Epithelial cell of proximal tubule (primary cell): ENCODE measurements at places on chromosomes 11 and 22.

DNA sequence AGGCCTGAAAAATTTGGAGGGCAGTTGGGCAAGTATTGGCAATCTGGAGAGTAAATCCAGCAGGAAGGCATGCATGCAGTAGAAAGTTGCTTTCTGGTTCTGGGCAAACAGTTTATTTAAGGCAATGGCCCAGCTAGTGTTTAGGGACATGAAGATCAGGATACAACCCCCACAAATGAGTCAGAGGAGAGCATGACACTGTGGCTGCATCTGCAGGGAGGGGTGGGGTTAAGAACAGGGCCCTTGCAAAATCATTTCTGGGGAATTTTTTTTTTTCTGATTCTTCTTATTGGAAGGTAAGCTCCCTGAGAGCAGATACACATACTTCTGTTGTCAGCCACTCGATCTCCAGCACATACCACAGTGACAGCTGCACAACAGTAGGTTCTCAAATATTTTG lies 61.1 kb downstream of the FDX1 start:
- peak; percentile 15 for DNase-seq

DNA sequence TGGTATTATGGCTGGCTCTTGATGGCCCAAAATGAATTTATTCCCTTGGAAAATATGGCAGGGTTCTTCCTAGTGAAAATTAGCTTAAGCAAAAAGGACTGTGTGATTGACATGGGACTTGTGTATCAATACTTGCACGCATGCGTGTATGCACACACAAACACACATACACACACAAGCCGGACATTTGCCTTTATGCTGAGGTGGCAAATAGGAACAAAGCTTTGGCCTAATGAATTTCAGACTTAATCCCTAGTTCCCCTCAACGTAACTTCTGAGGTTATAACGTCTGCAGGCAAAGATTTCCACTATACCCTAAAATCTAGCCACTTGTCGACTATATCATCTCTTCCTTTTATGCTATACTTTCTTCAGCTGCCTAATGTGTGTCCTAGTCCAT lies 2.9 kb upstream of the OR52I2 start:
- DNase-seq = no peak

- no peak for DNase-seq
These were observed 196.9 kb upstream of the SEZ6L start for GRCh38 chr22:25972397-25972796.

- DNase-seq = no peak
These were observed 112.2 kb upstream of the B3GAT1 start for GRCh38 chr11:134524201-134524600.

DNA sequence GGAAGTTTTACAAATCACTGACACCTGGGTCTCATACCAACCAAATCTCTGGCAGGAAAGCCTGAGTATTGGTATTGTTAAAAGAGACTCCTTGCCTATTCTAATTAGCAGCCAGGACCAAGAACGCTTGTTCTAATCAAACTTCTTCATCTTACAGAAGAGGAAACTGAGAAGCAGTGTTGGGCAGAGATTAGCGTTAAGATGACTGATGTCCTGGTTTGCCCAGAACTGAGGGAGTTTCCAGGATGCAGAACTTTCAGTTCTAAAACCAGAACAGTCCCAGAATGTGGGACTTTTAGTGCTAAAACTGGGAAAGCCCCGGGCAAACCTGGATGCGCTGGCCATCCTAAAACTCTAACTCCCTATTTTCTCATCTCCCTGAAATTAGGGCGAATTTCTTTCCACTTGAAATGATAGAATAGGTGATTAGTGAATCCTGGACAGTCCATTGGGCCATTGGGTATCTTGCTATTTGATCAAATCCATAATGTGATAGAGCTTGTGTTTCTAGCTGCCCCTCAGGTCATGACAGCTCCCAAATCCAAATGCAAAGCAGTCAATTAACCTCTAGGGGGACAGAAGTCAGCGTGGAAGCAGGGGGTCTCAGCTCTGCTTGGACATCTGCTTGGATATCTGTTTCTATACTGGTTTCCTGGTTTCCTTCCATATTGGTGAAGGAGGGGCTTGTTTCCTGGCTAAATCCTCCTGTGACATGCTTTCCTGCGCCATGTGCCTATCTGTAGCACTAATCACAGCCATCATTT lies 16.0 kb upstream of the TMPRSS13 start:
- no peak for DNase-seq

DNA sequence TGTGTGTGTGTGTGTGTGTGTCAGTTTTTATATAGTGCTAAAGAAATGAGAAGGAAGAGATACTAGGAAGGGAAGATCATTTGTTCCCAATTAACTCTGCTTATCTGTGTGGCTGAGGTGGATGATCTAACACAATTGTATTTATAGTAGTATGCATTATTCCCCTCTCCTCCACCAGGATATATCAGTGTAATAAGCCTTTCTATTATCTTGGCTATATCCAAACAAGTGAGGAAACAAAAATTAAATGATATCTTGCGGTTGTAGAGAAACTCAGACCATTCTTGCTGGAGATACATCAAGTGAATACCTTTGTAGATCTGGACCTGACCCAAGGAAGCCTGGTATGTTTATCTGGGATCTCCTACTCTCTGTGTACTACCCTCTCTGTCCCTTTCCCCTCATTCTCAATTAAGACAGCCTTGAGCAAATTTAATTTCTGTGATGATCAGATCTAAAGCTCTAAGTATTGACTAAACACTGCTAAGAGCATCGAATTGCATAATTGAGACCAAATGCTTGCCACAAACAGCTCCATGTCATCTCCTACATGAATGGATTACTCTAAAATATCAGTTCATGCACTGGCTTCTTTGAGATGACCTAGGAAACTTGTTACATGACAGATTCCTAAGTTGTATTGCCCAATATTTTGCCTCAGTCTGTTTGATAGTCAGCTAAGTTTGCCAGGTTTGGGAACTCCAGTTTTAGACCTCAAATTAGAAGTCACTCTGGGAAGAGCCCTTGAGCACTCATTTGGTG lies 185.3 kb upstream of the CTSC start:
- no peak for DNase-seq

GRCh38 chr22:41398921-41399320 lies 17.2 kb downstream of the TEF start:
- no peak for DNase-seq

- DNase-seq = no peak
These were observed 22.7 kb downstream of the NAV2 start for GRCh38 chr11:19735157-19735908.

DNA sequence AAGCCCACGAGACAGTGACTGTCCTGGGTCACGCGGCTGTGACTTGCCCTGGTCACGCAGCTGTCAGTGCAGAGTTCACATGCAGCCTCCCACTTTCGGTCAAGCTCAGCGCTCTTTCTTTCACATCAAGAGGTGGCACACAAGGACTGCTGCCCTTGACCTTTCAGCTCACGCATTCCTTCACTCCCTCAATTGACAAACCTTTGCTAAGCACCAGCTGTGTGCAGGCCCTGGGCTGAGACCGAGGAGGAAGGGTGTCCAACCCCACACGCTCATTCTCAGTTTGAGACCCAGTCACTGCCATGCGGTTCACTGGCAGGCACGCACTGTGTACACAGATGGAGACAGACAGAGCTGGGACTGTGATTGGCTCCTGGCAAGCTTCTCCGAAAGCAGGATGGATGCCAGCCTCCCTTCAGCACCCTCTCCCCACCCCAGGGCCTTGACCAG lies 70.3 kb downstream of the SCUBE1 start:
- no peak for DNase-seq

GRCh38 chr11:7281809-7282208 lies 30.1 kb downstream of the SYT9 start:
- DNase-seq = no peak

DNA sequence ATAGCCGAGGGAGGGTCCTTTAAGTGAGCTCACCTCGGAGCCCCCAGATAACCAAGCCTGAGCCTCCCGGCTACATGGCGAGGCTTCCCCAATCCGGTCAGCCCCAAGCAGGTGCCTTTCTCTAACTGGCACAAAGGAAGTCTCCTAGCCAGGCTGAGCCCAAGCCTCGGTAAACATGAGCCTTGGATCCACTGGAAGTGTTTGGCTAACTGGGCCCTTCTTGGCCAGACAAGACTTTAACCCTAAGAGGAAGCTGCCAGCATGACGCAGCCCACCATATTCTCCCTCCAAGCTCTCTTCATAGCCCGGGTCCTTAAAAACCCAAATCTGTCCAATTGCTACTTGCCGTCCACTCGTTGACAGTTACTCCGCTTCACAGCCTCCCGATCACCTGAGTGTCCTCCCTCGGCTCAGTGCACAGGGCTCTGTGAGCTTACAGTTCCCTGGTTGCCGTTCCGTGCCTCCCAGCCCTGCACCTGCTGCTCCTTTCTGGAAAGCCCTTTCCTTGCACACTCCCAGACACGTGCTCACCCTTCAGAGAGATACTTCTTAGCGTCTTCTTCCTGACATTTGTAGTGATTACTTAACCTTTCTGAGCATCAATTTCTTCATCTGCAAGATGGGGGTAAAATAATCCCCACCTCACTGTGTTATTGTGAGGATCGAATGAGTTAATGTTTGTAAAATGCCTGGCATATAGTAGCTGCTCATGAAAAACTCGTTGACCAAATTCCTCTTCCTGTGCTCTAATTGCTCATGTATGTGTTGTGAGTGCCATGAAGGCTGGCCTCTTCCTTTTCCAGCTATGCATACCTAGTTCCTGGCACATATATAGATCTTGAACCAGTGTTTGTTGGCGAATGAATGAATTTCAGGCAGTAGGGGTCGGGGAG lies 25.6 kb downstream of the TXN2 start:
- DNase-seq = no peak

DNA sequence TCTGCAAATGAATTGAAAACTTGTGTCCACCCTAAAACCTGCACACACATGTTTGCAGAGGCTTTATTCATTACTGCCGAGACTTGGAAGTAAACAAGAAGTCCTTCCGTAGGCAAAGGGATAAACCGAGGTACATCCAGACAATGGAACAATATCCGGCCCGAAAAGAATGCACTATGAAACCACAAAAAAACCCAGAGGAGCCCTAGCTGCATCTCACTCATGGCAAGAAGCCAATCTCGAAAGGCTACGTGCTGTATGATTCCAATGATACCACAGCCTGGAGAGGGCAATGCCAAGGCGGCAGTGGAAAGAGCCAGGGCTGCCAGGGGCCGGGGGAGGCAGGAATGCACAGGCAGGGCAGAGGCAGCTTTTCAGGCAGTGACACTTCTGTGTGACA lies 3.2 kb upstream of the MRPL23 start:
- no peak for DNase-seq

DNA sequence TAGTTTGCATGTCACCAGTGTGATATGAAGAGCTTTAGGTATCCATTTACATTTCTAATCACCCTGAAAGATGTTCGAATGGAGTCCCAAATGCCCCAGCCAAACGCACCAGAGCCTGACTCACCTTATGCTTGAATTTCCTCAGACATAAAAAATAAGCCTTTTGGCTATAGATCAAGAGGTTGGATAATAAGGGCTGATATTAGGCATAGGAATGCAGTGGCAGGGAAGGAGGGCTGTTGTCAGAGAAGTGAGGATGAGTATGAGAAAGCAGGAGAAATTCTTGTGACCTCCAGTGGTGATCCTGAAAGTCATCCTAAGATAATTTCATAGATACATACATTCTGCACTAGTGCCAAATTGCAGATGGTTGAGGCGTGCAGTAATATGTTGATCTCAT lies 264.6 kb downstream of the NELL1 start:
- no peak for DNase-seq

DNA sequence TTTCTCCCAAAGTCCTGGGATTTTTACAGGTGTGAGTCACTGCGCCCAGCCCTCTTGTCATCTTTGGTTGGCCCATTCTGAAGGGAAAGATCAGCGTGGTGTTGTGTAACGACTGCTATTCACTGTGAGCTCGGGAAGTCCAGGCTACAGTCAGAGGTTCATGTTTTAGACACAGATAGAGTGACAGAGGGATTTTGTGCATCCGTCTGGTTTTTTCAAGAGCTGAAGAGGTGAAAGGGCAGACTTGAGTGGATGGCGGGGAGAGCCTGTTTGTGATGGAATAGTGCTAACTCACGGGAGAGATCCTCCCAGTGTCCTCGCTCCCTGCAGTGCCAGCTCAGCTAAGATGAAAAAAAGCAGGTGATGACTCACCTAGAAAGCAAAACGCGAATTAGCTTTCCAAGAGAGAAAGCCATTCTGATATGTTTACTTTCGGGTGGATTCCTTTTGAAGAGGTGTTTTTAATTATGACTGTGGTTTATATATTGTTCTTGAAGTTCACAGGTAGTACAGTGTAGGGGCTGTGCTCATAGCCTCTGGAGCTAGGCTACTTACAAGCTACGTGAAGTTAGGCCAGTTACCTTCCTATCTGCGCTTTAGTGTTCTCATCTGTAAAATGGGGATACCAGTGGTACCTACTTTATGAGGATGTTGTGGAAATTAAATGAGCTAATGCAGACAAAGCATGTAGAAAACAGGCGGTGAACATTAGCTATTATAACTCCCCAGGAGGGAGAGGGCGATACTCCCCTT lies 67.2 kb downstream of the C11orf91 start:
- no peak for DNase-seq

DNA sequence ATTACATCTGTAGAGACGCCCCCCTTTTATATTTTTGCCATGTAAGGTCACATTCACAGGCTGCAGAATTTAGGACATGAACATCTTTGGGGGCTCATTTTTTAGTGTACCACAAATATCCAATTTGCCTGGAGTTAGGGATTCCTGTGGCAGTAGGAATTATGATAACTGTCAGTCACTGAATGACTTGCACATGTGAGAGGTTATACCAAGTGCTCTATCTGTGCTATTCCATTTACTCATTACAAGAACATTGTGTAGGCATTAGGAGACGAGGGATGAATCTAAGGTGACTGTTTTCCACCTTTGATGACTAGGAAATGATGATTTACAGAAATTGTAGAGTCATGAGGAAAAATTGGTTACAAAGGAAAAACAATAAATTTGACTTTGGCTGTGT lies 79.3 kb downstream of the LIF start:
- DNase-seq = no peak

DNA sequence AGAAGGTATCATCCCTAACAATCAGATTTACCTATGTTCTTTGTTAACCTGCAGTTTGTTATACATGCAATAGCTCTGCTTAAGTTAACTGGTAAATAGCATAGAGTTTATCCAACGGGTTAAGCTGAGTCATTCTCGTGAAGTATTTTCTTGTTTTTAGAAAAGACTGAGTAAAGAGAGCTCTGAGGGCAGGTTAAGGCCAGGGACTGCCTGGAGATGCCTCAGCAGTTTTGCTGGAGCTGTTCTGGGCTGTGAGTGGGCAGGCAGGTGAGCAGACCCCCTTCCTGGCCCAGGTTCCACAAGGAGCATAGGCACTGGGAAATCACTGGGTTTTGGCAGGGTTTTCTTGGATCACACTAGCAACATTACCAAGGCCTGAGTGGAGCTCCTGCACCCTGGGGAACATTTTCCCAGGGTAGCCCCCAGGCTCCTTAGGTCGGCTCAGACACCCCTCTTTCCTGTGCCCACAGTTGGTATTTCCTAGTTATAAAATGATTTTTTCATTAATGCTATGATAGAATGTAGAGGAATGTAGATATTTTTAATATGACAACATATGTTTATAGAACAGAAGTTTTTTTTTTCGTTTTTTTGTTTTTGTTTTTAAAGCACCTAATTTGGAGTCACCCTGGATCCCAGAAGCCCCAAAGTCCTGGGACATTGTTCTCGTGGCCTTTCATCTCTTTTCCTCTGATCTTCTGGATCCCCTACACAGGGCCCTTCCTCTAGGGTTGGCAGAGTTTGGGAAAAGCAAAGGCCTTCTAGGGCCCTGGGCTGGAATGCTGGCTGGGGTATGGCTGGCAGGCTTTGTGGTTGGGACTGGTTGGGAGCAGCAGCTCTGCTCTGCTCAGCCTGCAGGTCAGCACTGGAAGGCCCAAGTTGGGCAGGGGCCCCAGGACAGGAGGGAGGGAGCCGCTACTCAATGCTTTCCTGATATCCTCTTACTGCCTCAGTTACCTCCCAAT lies 26.7 kb downstream of the IRAG1 start:
- DNase-seq = no peak

- no peak for DNase-seq
These were observed 64.7 kb downstream of the FCHSD2 start for GRCh38 chr11:73077454-73077853.
